ENCODE measurements at places on chromosomes 1 and 21.

DNA sequence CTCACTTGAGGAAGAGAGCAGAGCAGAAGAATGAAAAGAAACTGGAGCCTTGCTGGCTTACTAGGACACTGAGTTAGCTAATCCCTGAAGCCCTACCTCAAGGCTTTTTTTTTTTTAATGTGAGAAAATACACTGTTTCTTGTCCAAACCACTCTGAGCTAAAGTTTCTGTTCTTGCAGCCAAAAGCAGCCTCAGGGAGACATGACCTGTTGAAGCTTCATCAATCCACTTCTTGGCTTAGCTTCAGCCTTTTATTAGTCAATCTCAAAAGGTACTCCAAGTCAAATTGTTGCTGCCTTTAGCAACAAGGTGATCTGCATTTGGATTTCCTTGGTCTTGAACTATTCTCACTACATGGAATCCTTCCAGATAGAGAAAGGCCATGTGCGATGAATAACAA, 33.7 kb downstream of the CCDC185 start:
- DNase-seq, result no peak

GRCh38 chr1:45299981-45300668, 26.6 kb upstream of the HPDL start:
- no peak for DNase-seq

- no peak for DNase-seq
Measured at GRCh38 chr1:91916811-91917460, 31.0 kb upstream of the TGFBR3 start.

GRCh38 chr1:26811708-26812107, 14.8 kb upstream of the ZDHHC18 start:
- no peak for DNase-seq

- no peak for DNase-seq
Measured at GRCh38 chr1:63675420-63675931, 82.3 kb downstream of the PGM1 start.

DNA sequence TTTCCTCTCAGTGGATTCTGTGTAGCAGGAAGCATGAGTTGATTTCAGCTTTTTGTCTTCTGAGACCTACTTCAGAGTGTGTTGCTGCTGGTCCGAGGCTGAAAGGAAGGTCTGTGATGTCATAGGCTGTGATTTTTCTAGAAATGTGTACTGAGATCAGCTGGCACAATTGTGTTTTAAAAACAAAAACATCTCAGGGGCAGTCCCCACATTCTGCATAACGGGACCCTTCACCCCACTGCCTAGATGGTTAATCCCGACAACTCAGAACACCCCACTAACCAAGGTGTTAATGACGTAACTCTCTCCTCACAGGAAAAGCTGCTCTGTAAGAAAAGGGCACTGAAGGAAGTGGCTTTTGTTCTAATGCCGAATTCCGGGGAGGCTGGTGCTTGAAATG, 59.8 kb upstream of the PPP2R5A start:
- no peak for DNase-seq

- DNase-seq, result no peak
Measured at GRCh38 chr1:24093732-24094131, 18.2 kb downstream of the MYOM3 start.

- DNase-seq, result no peak
Measured at GRCh38 chr1:212952641-212952976, 2.3 kb downstream of the VASH2 start.

- no peak for DNase-seq
Measured at GRCh38 chr1:222931023-222931422, 116.2 kb downstream of the DISP1 start.

DNA sequence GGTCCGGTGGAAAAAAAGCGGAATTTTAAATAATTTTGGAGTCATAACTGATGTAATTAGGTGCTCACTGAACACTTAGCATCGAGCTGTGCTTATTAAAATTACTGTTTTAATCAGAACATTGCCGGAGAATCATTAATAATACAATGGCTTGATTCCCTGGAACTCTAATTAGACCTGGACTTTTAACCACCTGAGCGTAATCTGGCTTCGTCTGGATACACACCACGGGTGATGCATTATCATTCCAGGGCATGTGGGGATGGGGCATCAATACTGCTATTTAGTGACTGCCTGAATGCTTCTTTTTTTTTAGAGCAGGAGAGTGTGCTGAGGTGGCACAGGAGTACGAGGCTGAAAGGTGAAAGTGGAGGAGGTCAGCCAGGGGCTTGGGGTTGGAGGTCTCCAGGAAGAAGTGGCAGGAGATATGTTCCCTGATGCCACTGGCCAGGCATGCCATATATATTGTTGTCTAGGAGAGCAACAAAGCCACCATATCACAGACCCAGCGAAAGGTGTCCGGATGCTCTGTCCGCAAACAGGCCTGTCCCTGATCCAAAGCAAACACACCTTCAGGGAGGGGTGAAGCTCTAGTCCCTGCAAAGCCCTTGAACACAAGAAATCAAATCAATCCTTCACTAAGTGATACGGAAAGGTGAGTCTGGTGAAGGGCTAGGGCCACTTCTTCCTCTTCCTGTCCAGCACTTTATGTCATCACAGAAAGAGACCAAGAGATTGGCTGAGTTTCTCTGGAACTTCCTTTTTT, 125.2 kb downstream of the PLXNA2 start:
- no peak for DNase-seq

- DNase-seq, result no peak
Measured at GRCh38 chr1:47616036-47616435, 178.2 kb downstream of the FOXD2 start.

DNA sequence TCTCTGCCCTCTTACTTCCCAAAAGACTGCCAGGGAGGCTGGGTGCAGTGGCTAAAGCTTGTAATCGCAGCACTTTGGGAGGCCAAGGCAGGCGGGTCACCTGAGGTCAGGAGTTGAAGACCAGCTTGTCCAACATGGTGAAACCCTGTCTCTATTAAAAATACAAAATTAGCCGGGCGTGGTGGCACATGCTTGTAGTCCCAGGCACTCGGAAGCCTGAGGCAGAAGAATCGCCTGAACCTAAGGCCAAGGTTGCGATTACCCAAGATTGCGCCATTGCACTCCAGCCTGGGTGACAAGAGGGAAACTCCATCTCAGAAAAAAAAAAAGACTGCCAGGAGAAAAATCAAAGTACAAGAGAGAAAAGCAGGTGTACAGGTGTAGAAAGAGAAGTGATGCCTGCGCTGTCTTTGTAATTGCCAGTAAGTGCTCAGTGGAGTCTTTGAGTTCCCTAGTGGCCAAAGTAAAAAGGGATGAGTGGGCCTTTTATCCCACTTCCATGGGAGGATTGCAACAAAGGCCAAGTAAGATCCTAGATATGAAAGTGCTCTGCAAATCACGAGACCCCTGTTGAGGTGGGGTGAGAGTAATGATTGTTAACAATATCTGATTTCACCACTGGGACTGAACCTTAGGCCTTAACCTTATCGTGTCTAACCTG, 94.7 kb upstream of the WNT4 start:
- no peak for DNase-seq

GRCh38 chr1:7420470-7421100, 350.5 kb upstream of the VAMP3 start:
- DNase-seq, result no peak

DNA sequence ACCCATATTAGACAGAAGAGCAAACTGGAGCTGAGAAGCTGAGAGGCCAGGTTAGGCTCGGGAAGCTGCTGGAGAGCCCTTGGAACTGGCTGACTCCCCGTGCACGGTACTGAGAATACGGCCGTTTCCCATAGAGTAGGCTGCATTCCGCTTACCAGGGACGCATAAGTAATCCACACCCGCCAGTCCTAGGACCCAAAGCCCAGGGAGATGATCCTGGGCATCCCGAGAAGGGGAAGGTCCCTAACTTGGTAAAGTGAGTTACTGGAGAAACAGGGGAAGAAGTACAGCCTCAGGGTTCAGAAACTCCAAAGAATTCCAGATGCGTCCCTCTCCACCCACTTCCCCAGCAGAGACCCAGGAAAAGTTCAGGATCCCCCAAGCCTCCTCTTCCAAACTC, 1.3 kb downstream of the LRRC38 start:
- no peak for DNase-seq

DNA sequence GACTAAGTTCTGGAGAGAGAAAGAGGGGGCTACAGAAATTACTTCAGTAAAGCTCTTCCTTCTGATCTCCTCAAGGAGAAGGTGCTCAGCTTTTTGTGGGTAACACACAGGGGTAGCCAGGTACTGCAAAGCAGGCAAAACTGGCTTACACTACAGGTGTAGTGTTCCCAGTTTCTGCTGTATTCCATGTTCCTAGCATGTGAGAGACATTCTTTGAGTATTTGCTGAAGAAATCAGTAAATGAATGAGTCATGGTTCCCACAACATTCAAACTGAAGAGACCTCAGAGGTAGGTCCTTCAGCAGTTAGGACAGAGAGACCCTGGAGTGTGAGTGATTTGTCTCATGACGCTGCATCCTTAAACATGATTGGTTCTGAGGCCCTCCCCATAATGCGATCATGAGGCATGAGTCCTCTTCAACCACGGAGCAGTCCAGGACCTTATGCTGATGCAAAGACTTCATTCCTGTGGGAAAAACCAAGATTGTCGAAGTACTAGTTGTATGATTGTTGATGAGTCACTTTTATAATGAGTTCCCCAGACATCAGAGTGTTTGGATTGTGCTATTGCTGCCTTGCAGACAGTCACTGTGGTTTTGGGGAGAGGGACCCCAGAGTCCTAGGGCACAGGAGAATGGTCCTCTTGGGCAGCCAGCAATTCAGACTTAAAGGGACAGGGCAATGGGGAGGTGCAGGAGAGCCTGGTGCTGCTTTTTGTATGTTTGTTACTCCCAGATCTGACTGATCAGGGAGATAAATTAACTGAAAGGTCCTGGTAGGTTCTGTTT, 2.7 kb upstream of the OR10J4 start:
- DNase-seq, result no peak

DNA sequence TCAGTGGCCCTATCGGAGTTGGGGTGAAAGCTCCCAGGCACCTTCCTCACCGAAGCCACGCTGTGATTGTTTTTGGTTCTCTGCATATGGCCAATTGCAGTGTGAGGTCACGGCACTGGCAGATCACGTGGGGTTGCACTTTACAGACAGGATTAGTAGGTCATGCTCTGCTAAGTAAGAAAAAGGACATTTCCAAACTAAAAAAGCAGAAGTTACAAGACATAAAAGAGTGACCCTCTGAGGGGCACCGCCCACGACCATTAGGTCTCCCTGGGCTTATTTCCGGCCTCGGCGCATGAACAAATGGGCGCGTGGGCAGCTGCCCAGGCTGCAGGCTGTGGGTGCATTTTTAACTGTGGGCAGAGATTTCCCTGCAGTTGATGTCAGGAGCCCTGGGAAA, 2.0 kb downstream of the CAPN9 start:
- DNase-seq, result no peak

GRCh38 chr21:39581414-39581813, 31.3 kb upstream of the B3GALT5 start:
- no peak for DNase-seq

DNA sequence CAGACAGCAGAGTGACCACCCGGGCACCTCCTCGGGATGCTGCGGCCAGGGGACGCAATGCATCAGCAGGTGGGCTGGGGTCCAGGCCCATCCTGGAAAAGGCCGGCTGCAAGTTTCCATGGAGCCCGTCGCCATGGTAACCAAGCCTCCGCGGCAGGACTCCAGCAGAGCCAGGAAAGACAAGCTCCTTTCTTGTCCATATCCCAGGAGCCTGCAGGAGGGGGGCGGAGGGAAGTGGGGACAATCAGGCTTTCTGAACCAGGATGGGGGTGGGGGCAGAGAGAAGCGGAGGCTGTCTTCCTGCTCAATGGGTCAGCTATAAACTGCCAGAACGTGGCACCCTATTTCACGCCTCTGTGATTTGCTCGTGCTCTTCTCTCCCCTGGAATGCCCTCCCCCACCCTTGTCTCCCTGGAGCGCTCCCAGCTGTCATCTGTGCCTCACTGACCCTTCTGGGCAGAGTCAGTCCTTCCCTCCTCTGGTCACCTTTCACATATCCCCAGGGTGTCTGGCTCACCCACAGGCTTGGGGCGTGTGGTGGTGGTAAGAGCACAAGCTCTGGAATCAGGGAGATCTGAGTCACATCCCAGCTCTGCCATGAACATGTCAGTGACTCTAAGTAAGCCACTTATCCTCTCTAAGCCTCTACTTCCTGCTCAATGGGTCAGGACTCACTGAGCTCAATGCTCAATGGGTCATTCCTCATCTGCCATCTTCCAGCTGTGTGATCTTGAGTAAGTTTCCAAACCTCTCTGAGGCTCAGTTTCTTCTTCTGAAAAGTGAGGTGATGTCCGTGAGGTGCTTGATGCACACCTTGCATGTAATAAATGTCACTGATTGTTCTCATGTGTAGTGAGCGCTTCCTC, 58.9 kb upstream of the LAPTM5 start:
- DNase-seq, result peak; percentile 89

GRCh38 chr1:224673141-224673540, 57.0 kb downstream of the CNIH3 start:
- DNase-seq, result no peak
